Activated T-cell treated with anti-CD3 and anti-CD28 coated beads, Interleukin-2, amount 50 U/mL, for 72 hours (primary cell): ENCODE measurements at places on chromosomes 5 and 9. TPM values are rescaled to one million over a fixed set of nuclear protein-coding genes. Genes with fewer than 3 reads are reported as not detected.
A peak's percentile ranks its signal among the peaks of the same experiment; 100 is the strongest.

GRCh38 chr5:145805819-145806218, 29.3 kb downstream of the PRELID2 start:
- DNase-seq: no peak

Gene ISOC1
- total RNA-seq: 19.4 TPM

Gene PLAC8L1
- 1.4 TPM for total RNA-seq

- DNase-seq: peak; percentile 35
Observed at GRCh38 chr5:72268753-72269410, 51.2 kb downstream of the MRPS27 start.

Gene SMIM33
- 0.22 TPM for total RNA-seq

Gene FAM78A
- 38.0 TPM for total RNA-seq

Gene HAND1
- total RNA-seq: not detected

Gene ARSI
- not detected for total RNA-seq

- DNase-seq: no peak
Observed at GRCh38 chr5:59522201-59522831, 371.2 kb downstream of the PDE4D start.

Gene SLC25A46
- 57.4 TPM for total RNA-seq

Gene SLC34A3
- total RNA-seq: 0.12 TPM

GRCh38 chr5:33143405-33144123, 297.2 kb upstream of the TARS1 start:
- DNase-seq: no peak

DNA sequence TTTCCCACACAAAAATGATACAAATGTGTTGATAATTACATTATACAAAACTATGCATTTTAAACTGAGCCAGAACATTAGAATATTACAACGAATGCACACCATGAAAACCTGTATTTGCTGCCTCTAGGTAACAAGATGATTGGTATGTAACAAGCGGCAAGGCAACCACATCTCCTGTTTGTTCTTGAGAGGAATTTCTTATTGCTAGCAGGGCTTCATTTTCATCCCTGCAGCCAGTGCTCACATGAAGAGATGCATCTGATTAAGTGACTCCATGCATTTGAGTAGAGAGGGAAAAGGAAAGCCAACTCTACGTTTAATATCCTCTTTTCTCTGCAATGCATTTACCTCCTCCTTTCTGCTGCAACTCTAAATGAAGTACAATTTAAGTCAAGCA, 36.6 kb downstream of the FRMD3 start:
- DNase-seq: no peak

GRCh38 chr9:86891091-86891490, 56.2 kb downstream of the GAS1 start:
- DNase-seq: no peak

GRCh38 chr9:33517373-33517772, 6.7 kb upstream of the ANKRD18B start:
- DNase-seq: no peak

GRCh38 chr5:79898611-79899010, 92.5 kb downstream of the MTX3 start:
- no peak for DNase-seq

Gene SMC2
- total RNA-seq: 55.0 TPM

- no peak for DNase-seq
Observed at GRCh38 chr5:14890846-14891245, 19.3 kb upstream of the ANKH start.

Gene HRH2
- total RNA-seq: 18.4 TPM

DNA sequence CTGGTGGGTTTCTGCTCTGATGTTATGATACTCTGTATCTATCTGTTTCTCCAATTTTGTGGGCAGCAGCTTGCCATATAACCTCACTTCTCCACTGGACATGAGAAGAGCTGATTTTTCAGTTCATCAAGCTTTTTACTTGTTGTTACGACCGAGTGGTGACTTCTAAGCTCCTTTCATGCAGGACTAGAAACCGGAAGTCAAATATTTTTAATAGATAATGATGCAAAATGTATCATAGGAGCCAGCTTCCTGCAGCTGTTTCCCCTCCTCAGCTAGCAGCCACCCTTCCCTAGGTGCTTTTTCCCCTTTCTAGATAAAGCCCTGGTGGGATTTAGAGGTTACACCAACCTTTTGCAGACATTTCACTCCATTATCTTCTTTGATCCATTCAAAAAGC, 17.0 kb upstream of the ADAM19 start:
- no peak for DNase-seq

DNA sequence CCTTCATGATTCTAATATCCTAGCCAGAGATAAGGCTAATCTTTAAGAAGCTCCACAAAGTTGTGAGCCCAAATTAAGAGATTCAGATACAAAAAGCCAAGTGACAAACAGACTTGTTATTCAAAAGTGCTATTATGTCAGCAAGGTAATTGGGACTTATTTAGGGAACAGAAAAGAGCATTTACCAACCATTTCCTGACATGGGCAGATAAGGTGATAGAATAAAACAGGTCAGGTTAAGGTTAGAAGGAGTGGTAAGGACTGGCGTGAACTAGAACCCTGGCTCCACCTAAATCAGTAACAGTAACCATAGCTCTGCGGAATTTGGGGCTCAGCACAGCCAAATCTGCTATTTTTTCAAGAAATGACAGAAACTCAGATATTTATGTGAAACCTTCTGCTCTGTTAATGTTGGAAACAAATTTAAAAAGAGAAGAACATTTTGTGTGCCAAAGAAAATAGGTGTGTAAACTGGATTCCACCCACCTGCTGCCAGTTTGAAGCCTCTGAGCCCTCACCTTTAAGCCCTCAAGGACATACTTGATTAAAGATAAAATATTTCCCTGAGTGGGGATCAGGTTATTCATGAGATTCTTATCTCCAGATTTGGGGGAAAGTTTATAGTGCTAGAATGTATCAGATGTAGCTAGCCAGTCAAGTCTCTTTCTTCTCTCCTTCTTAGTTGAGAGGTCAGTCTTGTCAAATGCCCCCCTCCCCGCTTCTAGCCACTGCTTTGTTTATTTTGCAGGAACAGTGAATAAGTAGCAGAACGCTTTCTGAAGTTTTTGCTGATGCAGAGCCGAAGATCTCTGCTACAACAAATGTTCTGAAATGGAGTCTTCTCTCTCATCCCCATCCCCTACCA, 10.2 kb upstream of the ERMP1 start:
- DNase-seq: no peak

GRCh38 chr5:22319798-22320197, 533.3 kb downstream of the CDH12 start:
- DNase-seq: no peak

DNA sequence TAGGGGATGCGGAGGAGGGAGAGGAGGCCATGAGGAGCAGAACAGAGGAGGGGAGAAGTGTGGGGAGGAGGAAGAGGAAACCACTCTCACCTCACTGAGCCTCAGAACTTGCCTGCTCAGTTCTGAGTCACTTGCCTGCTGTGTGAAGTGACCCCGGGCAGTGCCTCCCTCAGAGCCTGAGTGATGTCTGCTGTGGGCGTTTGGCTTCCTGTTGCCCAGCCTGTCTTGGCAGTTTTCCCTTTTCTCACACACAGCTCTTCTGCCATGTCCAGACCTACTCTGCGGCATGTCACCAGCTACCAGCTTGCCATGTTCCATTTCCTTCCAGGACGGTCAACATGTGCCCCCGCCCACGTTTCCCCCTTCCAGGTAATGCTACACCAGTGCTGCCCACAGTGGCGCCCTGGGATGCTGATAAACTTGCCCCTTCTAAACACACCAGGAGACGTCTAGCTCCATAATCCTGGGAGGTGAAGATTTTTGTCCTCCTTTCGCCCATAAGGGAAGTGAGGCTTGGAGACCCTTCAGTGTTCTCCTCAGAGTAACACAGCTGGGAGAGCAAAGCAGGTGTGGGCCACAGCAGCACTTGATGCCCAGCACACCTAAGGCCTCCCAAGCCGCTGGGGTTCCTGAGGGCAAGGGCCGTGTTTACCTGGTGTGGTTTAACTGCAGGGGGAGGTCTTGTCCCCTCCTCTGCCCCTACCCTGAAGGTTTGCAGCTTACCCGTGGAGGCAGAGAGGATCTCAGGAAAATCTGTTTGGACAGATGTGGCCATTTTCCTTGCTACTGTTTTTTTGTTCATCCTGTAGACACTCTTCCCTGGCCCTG, 63.8 kb upstream of the RNF130 start:
- DNase-seq: peak; percentile 67
